Daoy (cell line): ENCODE measurements at places on chromosomes 3 and 15. TPM values are rescaled to one million over a fixed set of nuclear protein-coding genes. Genes with fewer than 3 reads are reported as not detected.

Gene TAGLN3
- total RNA-seq = 0.80 and 5.1 TPM in 2 replicates

Gene ATXN7
- 4.8 and 8.4 TPM in 2 replicates for total RNA-seq

Gene ABI3BP
- 0.17 TPM in 1 of 2 replicates, not detected in the other for total RNA-seq

Gene PLEKHO2
- 8.7 and 10.7 TPM in 2 replicates for total RNA-seq

Gene EBLN2
- total RNA-seq = 2.2 and 3.0 TPM in 2 replicates

Gene ARGFX
- not detected in 2 replicates for total RNA-seq

Gene CAMP
- total RNA-seq = not detected in 2 replicates

Gene AGTR1
- not detected in 2 replicates for total RNA-seq

Gene TTLL13
- total RNA-seq = 0.06 TPM in 1 of 2 replicates, not detected in the other

Gene INSYN1
- 0.06 and 0.21 TPM in 2 replicates for total RNA-seq

Gene PATL2
- 0.11 and 2.9 TPM in 2 replicates for total RNA-seq

Gene FGD5
- 6.1 and 7.0 TPM in 2 replicates for total RNA-seq

Gene ARMC8
- 54.8 and 56.3 TPM in 2 replicates for total RNA-seq

Gene CNTN3
- total RNA-seq = 0.09 and 0.34 TPM in 2 replicates

Gene TRIM42
- total RNA-seq = not detected in 2 replicates

Gene GOLGA6A
- 0.06 TPM in 1 of 2 replicates, not detected in the other for total RNA-seq

Gene CYP1A2
- total RNA-seq = not detected in 2 replicates

Gene NAALADL2
- 1.5 and 8.7 TPM in 2 replicates for total RNA-seq

Gene CCDC51
- total RNA-seq = 29.9 and 32.8 TPM in 2 replicates

Gene STXBP5L
- 0.09 and 0.17 TPM in 2 replicates for total RNA-seq

Gene STRA6
- 28.3 and 30.8 TPM in 2 replicates for total RNA-seq

Gene ADAMTS7
- 1.1 and 1.8 TPM in 2 replicates for total RNA-seq

Gene CSTA
- total RNA-seq = not detected in 2 replicates

Gene CHDH
- 6.2 TPM in 2 replicates for total RNA-seq

Gene SEMA3G
- total RNA-seq = 0.34 TPM in 1 of 2 replicates, not detected in the other

Gene PLSCR1
- 52.5 and 92.2 TPM in 2 replicates for total RNA-seq

Gene CCR9
- total RNA-seq = not detected in 2 replicates

Gene ARF4
- 216 and 220 TPM in 2 replicates for total RNA-seq

Gene GP5
- not detected in 2 replicates for total RNA-seq

Gene HRG
- total RNA-seq = not detected in 2 replicates

Gene CYP1A1
- total RNA-seq = 0.92 and 3.8 TPM in 2 replicates

Gene SLC51A
- total RNA-seq = not detected in 2 replicates
